ENCODE measurements at places on chromosomes 5 and 9.

DNA sequence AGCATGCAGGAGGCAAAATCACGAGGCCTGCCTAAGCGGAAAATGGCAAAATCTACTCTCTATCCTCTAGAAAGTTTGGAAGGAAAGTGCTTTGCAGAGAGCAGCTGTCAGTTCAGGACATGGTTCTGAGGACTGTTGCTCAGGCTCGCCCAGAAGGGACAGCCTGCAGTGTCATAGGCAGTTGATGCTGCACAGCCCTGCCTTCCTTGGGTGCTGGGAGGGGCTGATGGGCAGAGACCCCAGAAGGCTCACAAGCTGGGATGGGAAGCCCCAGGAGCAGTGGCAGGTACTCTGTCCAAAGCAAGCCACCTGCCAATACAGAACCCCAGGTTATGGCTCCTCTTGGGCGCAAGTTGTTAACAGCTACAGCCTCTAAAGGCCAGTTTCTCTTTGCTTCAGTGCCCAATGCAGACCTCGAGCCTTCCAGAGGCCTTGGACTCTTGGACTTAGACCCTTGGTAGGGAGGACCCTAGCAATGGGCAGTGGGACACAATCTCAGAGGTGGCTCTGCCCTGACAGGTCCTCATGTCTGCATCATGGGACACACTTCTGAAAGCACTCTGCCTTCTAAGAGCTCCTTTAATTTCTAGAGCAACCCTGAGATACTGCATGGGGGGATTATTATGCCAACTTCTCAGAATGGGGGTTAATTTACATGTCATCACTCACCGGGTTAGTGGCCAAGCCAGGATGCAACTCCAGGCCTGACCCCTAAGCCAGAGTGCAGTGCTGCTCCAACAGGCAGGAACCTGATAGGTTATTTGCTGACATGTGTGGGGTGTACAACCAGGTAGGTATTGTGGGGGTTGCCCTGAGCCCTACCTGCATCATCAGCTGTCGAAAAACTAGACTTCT is 57.1 kb downstream of the MACROH2A1 start:
- no peak for DNase-seq

DNA sequence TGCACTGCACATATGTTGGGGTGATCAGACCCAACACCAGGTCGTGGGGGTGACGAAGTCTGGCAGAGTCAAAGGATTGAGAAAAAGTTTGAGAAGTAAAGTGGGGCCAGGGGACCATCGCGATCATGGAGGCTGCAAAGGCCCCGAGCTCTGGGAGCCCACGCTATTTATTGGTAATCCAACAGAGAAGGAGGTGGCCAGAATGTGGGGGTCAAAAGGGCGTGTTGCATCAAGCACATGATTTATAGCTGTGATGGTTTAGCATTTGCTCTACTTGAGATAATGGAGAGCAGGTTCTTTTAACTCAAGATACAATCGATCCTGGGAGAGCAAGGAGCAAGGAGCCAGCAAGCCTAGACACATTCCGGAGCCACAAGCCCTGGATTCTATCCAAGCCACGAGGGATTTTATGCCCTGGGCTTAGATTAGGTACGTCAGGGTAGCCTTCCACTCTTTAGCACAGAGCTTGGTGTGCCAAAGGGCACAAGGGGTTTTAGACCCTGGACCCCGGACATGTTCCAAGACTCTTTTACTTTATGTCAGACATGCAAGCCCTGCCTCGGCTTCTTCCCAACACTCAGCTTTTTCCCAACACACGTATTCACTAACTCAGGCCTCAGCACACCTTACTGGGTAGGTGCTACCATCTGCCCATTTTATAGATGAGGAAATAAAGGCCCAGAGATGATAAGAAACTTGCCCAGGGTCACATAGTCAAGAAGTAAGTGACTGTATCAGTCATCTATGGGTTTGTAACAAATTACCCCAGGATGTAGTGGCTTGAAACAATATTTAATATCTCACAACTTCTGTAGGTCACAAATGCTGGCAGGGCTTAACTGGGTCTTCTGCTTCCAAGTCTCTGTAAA is 39.5 kb downstream of the NSUN2 start:
- no peak for DNase-seq

DNA sequence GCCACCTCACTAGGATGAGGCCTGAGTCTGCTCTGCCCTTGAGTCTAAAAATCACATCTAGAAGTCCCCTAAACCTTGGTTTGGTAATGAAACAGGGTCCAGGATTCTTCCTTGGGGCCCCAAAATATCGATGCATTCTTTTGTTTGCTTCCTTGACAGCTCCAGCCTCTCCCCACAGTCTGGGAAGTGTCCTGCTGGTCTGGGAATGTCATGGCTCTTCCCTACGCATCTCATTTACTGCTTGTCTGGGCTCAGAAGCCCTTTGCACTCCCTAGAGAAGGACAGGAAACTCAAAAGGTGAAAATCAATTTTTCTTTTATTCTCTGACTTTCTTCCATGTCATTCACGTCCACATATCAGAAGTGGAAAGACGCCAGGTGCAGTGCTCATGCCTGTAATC is 115.8 kb downstream of the DRD1 start:
- DNase-seq = no peak

DNA sequence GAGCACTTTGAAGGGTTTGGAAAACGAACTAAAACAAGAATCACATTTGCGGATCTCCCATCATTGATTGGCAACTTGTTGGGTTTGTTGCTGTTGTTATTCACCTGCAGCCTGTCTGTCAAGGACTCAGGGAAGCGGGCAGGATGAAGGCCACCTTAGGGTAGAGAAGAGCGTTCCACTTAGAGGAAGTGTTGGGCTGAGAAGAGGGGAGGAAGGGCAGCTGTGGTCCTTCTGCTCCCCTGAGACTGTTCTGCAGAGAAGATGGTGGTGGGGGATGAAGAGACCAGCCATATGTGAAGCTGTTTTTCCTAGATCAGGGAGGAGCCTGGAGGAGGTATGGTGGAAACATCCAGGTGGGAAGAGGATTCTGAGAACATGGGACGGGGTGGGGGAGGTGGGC is 70.6 kb upstream of the CPEB4 start:
- DNase-seq = no peak

GRCh38 chr5:125491986-125492492 is 745.6 kb upstream of the ZNF608 start:
- DNase-seq = no peak

GRCh38 chr9:14812806-14813205 is 90.3 kb upstream of the CER1 start:
- no peak for DNase-seq

DNA sequence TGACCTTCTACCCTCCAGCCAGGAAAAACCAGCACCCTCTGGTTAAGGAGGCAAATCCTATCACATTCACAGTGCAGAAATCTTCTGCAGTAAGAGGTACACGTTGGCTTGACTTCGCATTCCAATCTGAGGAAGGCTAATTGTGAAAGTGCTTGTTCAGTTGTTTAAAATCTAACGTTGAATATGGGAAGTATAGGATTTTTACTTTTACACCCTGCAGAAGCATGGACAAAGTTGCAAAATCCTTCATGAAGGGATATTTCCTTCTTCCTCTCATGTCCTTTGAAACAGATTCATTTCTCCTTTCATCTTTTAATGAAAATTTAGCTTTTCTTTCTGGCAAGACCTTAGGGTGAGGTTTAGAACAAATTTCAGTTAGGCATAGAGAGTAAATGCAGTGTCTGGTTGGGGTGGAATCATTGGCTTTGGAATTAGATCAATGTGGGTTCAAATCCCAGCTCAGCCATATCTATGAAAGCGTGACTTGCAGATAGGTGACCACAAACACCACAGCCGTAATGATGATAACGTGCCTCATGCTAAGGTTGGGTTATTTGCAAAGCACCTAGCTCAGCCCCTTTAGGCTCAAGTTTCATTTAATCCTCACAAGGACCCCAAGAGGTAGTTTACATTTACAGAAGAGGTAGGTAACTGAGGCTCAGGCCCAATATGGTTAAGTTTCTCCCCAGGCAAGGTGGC is 42.2 kb upstream of the C5orf58 start:
- no peak for DNase-seq

DNA sequence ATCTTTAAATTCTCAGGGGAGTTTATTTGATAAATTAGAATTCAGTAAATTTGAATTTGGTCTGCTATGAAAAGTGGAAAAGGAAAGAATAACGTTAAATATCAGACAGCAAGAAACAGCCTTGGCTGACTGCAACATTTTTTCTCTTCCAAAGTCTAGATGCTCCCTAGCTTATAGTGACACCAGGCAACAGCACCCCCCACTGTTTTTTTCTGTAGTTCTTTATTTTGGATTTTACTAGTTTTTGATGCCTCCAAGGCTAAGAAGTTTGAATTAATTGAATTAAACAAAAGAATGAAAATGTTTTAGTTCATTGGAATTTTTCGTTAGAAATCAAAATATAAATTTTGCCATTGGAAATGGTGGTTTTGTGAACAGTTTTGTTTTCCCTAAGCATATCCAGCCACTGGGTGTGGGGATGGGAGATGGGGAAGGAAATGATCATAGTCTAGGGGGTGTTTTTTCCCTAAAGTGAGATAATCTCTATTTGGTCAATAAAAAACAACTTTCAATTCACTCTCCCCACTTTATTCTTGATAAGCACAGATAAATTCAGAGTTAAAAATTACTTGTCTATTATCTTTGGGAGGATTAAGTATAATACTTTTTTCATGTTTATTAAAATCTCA is 199.3 kb upstream of the CD180 start:
- DNase-seq = no peak

DNA sequence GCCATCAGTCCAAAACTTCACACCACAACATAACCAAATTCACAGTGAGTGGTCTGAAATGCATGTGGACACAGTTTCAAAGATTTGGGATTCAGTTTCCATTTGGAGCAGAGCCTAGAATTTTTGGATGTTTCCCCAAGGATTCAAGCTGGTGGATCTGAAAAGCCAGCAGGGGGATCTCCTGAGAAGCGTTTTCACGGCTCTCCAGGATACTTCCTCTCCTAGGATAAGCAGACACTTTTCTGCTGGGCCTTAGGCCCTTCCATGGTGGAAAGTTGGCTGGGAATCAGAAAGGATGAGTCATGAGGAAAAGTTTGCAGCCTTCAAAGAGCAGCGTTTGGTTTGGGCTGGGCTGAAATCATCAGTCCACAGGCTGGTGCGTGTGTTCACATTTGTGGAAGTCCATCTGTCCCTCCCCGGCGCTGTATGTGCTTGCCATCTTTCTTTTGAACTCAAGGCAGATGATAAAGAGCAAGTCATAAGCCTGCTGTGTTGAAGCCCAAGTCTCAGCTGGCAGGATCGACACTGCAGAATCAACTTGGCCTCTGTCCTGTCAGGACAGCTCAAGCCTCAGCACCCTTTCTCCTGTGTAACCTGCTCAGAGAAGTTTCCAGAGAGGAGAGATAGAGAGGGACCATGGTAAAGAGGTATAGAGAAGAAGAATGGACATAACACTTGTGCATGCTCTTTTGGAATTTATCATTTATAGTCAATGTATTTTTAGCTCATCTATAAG is 152.6 kb upstream of the MSX2 start:
- DNase-seq = peak; percentile 75

GRCh38 chr5:142602720-142603245 is 83.1 kb downstream of the FGF1 start:
- DNase-seq = no peak

- no peak for DNase-seq
Observed at GRCh38 chr9:14029806-14030374, 284.1 kb downstream of the NFIB start.

DNA sequence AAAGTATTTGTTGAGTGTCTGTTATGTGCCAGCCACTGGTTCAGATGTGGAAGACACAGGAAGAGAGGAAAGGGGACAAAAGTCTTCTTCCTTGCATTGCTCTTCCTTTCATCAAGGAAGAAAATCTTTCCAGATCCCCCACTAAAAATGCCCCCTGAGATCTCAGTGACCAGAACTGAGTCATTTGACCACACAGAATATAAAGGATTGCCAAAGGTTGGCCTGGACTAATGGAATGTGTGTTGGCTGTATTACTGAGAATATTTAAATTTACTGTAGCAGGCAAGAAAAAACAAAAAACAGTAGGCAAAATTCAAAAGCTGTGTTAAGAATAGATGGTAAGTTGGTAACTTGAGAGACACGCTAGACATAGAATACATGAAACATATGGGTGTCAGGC is 10.0 kb upstream of the SEPTIN8 start:
- no peak for DNase-seq

DNA sequence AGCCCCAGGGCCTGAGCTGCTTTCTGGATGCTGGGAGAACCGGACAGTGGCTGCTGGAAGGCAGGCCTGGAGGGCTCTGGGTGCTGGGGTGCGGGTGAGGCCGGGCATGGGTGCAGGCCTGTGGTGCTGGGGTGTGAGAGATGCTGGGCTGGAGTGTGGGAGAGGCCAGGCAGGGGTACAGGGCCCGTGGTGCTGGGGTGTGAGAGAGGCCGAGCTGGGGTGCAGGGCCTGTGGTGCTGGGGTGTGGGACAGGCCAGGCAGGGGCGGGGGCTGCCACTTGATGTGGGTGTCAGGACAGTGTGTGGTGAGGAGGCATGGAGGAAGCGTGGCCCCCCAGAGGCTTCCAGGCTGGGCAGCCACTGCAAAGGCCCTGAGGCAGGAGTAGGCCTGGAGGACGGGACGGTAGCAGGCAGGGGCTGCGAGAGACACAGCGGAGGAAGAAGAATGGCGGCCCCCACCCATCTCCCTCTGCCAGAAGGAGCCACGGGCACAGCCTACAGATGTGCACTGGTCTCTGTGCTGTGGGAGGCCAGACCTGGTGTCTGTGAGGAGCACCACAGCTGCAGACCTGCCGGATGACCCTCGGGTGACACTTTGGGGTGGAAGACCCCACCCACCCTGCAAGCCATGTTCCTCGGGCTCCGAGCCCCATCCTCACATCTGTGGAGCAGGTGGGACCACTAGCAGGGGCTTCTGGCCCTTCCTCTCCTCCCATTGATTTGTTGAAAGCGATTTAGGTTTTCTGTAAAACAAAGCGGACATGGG is 9.3 kb downstream of the NKD2 start:
- DNase-seq = no peak

DNA sequence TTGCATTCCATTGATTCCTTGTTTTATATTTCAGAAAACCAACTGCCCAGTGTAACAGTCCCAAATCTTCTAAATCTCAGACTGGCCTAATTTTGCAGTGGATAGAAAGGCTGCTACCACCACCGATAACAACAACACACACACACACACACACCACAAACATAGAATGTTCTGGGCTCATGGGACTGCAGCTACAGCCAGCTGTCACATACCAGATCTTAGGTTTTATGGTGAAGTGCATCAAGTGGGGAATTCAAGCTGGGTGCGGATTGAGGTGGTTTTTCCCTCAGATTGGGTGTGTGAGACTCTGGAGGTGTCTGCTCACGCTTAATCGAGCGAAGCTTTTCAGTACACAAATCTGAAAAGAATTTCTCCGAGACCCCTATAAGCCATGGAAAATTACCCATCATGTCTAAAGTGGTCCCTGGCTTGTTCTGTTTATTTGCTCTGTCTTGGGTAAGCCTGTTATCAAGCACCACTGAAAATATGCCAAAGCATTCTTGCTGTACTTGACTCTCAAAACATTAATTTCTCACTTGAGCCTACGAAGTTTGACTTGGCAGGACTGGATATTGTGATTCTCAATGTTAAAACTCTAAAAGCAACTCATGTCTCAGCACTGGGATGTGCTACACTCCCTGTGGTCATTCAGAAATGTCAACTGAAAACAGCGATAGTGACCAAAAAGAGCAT is 71.1 kb downstream of the ALDH7A1 start:
- no peak for DNase-seq

- no peak for DNase-seq
Observed at GRCh38 chr9:108386859-108387384, 468.9 kb downstream of the ACTL7B start.
